Renal cortex interstitium (tissue), 15 donors: ENCODE measurements at places on chromosomes 5 and 9. TPM values are rescaled to one million over a fixed set of nuclear protein-coding genes. Genes with fewer than 3 reads are reported as not detected.

- DNase-seq = no peak
Observed at GRCh38 chr9:114400219-114400618, 12.4 kb upstream of the AKNA start.

The SCAI gene
- 13.2 TPM for polyA plus RNA-seq

DNA sequence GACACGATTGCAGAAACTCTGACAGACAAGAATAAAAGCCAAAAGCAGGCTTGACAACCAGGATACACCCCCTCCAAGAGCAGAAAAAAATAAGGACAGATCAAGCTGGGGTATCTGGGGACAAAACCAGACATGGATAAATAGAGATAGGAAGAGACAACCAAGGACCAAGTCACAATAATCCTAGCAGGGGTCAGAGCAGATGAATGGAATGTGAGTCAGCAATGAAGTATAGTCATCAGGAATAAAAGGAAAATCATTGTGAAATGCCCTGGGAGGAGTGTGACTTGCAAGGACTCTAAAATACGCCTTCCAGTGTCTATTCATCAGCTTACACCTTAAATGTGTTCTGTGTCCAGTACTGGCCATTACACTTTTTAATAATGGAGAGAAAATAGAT, 206.8 kb downstream of the CAAP1 start:
- DNase-seq = no peak

DNA sequence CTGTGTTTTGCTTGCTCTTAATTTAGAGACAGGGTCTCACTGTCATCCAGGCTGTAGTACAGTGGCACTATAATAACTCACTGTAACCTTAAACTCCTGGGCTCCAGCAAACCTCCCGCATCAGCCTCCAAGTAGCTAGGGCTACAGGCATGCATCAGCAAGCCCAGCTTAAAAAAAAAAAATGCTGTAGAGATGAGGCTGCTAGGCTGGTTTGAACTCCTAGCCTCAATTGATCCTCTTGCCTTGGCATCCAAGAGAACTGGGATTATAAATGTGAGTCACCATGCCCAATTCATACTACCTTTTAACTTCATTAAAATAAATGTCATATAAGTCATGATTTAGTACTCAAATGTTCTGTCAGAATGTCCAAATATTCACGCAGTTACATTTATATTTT, 2195.7 kb upstream of the C9orf72 start:
- no peak for DNase-seq
